Tibial nerve (tissue), 4 donors: ENCODE measurements at places on chromosomes 16 and 17. TPM values are rescaled to one million over a fixed set of nuclear protein-coding genes. Genes with fewer than 3 reads are reported as not detected.

PPP1R1B gene
- total RNA-seq = 10.9 TPM

FZD2 gene
- 27.8 TPM for total RNA-seq

DNA sequence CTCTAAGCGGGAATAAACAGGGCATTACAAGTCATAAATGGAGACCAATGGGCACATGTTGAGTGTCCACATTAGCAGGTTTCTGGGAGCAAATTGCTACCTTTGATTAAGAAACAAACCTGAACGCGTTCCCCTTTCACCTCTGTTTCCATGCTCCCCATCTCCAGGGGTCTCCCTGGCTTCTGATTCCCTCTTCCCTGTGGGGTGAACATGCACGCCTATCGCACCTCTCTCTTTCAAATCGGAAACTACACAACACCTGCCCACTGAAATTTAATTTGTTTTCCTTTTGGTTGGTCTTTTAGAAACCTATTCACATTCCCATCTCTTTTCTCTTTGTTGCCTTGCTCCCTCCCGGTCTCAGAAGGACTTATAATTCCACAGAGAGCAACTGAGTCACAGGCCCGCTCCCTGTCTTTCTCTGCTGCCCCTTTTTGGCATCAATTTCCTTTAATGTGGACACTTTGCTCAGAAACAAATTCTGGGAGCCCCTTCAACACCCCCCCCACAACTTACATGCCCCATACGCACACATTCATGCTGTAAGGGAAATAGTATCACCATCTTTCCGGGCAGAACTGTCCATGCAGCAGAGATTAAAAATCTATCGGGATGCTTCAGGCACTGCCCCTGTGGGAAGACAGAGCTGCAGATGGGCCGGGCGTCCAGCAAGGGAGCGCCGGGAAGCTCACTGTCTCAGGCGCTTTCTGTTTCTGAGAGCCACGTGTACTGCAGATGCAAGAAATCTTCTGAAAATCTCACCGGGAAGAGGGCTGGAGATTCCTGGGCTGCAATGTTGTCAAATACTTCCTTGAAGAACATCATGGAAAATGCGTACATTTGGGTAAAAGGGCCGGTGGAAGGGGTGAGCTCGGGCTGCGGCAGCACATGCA lies 7.2 kb upstream of the FOXF1 start:
- no peak for DNase-seq

GRCh38 chr16:80954985-80955384 lies 51.7 kb downstream of the CMC2 start:
- no peak for DNase-seq

- DNase-seq = no peak
Measured at GRCh38 chr17:56804454-56804853, 29.3 kb downstream of the C17orf67 start.

ABCA8 gene
- total RNA-seq = 365 TPM

GRCh38 chr16:52497067-52497816 lies 49.7 kb downstream of the TOX3 start:
- DNase-seq = no peak

RNF166 gene
- 36.5 TPM for total RNA-seq

GRCh38 chr16:88308441-88309173 lies 74.2 kb upstream of the ZNF469 start:
- no peak for DNase-seq

GAN gene
- 9.3 TPM for total RNA-seq

MT1H gene
- not detected for total RNA-seq

DNA sequence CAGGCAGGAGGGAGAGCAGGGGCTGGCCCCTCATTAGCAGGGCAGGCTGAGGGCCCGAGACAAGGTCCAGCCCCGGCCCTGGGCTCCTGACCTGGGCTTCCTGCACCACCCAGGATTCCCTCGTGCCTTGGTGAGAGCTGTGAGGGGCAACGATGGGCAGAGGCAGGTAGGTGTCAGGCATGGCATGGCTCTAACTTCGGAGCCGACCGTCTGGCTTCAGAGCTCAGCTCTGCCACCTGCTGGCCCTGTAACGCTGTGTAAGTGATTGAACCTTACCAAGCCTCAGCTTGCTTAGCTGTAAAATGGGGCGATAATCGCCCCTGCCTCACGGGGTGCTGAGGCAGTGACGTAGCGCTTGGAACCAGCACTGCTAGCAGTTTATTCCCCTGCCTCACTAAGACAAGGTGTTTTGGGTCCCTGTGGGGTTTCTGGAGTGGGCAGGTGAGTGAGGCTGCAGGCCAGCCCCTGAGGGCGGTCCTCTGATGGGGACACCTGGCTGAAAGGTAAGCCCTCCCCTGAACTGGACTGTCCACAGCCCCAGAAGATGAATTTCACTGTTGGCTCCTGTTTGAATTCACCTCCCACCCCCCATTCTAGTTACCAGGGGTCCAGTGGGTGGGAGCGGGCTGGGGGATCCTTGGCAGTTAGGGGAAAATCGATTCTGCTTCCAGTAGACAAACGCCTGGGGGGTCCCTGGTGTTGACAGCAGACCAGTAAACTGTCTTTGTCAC lies 184.8 kb upstream of the GSE1 start:
- no peak for DNase-seq

SGF29 gene
- 52.1 TPM for total RNA-seq

- DNase-seq = no peak
Measured at GRCh38 chr17:12646761-12647422, 18.8 kb upstream of the MYOCD start.

KRTAP16-1 gene
- total RNA-seq = not detected

DNA sequence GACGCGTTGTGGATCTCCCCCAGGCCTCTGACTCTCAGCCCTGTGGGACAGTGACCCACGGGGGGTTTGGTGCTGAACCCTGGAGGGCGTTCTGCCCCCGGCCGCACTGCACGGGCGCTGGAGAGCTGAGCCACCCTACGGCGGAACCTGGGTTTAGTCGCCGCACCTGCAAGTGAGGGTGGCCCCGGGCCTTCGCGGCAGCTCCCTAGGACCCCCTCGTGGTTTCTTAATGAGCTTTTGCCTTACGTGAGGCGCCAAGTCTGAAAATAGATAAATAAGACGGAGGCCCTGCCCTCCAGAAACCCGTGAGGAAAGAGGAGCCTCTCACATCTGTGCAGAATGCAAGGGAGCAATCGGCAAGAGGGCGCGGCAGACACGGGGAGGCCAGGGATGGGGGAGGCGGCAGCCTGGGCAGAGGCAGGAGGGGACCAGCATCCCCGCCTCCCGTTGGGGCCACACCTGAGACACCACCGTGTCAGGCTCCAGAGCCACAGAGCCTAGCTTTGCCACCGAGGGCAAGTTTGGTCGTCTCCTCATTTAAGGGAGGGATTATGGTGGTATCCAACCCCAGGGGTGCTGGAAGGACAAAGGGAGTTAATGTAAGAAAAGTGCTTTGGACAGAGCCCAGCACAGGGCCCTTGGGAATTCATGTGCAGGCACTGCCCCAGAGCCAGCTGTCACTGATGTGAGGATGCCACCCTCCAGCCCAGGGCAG lies 153.2 kb upstream of the CHMP6 start:
- DNase-seq = no peak

TBC1D3G gene
- not detected for total RNA-seq

FGF11 gene
- 3.3 TPM for total RNA-seq

DNA sequence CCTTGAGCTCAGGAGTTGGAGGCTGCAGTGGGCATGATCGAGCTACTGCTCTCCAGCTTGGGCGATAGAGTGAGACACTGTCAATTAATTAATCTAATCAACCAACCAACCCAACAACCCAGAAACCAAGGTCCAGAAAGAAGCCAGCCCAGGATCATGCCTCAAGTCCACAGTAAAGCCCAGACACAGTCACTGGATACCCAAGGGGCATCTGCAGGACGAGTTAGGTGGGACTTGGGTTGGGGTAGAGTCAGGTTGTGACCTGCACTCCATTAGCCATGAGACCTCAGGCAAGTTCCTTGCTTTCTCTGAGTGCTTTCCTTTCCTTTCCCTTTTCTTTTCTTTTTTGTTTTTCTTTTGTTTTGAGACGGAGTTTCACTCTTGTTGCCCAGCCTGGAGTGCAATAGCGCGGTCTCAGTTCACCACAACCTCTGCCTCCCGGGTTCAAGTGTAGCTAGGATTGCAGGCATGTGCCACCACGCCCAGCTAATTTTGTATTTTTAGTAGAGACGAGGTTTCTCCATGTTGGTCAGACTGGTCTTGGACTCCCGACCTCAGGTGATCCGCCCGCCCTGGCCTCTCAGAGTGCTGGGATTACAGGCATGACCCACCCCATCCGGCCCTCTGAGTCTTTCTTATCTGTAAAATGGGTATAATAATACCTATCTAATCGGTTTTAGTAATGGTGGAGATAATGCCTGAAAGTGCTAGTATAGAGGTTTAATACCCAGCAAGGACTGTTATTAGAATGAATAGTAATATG lies 3.5 kb upstream of the HSD17B1 start:
- DNase-seq = no peak
